ENCODE measurements at places on chromosomes 6 and 20.
A peak's percentile ranks its signal among the peaks of the same experiment; 100 is the strongest.

- peak; percentile 94 for DNase-seq
These were observed 344.2 kb downstream of the RFPL4B start for GRCh38 chr6:112691289-112691688.

- DNase-seq = peak; percentile 84
These were observed 480.9 kb upstream of the MARCKS start for GRCh38 chr6:113375950-113376846.

DNA sequence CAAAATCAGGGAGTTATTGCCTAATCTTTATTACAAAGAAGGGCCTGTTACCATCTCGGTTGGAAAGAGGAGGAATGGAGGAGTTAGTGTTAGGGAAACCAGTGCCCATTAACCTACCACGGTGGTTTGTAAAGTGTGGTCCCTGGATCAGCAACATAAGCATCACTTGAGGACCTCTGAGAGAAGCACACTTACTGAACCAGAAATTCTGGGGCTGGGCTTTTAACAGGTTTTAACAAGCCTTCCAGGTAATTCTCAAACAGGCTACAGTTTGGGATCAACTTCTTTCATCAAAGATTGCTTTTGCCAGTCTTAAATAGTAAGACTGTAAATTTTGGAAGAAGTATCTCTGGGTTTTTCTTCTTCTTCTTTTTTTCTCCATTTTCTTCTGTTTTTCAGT is 329.5 kb upstream of the JAG1 start:
- DNase-seq = no peak

GRCh38 chr20:20073801-20074371 is 21.6 kb downstream of the CFAP61 start:
- DNase-seq = no peak

GRCh38 chr6:113347436-113347835 is 509.7 kb upstream of the MARCKS start:
- DNase-seq = peak; percentile 51

DNA sequence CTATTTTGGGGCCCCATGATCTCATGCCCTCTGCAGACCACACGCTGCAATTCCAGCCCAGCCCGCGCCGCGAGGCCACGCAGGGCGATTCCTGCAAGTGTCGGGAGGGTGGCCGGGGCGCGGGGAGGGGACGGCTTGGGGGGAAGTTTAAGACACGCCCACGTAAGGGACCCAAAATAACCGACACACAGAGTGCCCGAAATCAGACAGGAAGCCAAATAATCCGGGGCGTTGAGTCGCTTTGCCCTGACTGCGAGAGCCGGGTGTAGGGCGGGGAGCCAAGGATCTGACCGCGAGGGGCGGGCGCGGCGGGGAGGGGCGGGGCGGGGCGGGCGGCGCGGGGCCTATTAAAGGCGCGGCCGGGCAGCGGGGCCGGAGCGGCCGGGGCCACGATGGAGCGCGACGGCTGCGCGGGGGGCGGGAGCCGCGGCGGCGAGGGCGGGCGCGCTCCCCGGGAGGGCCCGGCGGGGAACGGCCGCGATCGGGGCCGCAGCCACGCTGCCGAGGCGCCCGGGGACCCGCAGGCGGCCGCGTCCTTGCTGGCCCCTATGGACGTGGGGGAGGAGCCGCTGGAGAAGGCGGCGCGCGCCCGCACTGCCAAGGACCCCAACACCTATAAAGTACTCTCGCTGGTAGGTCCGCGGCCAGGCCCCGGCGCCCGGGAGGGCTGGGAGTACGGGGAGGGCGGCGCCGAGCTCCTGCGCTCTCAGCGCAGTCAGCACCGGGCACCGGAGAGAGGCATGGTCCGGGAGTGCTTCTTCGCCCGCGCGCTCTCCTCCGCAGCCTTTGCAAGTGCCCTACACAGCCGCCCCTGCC is at the start of gene ENPP1:
ENPP1 (plus strand) TSS at position 377 of the 816 bp plus-strand sequence; CDS start at position 393, 16 bp downstream.
- DNase-seq = peak; percentile 84

- DNase-seq = peak; percentile 36
These were observed 241.9 kb downstream of the ADGRB3 start for GRCh38 chr6:68876792-68877493.
